ENCODE measurements at places on chromosomes 16 and 17.
A peak's percentile ranks its signal among the peaks of the same experiment; 100 is the strongest.

DNA sequence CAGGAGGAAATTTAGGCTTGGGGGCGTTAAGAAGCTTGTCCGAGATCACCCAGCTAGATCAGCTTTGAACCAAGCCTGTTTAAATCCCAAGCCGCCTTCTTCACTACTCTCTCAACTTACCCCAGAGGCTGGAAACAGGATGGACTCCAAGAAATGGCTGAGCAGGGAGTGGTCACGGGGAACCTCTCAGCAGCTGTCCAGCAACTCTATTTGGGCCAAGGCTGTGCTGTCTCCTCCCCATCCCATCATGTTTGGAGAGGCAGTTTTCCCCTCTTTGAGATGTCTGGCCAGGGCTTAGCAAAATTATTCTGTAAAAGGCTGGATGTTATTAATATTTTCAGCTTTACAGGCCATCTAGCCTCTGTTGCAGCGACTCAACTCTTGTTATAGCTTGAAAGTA, 305.7 kb downstream of the RBFOX1 start:
- DNase-seq = no peak

GRCh38 chr17:44935116-44935515, 12.5 kb downstream of the KIF18B start:
- DNase-seq = no peak

GRCh38 chr17:80106176-80106575, 4.8 kb downstream of the GAA start:
- DNase-seq = no peak

DNA sequence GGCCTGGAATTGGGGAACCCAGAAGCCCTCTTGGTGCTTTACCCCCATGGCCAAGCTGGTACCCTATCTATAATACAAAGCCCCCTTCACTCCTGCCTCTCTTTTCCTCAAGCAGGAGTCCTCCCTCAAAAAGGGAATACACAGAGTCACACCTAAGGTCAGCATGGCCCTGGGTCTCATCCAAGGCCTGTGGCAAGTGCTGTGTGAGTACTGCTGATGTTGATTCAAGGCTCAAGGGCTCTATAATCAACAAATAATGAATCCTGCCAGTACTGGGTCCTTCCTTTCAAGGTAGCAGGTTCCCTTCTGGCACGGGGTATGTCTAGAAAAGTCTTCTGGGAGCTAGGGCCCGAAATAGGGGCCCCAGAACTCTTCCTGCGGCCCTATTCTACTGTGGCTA, 187.3 kb downstream of the CYB561 start:
- no peak for DNase-seq

- DNase-seq = no peak
Measured at GRCh38 chr17:56172517-56172982, 19.3 kb downstream of the ANKFN1 start.

GRCh38 chr16:22924492-22924891, 110.5 kb downstream of the HS3ST2 start:
- no peak for DNase-seq

DNA sequence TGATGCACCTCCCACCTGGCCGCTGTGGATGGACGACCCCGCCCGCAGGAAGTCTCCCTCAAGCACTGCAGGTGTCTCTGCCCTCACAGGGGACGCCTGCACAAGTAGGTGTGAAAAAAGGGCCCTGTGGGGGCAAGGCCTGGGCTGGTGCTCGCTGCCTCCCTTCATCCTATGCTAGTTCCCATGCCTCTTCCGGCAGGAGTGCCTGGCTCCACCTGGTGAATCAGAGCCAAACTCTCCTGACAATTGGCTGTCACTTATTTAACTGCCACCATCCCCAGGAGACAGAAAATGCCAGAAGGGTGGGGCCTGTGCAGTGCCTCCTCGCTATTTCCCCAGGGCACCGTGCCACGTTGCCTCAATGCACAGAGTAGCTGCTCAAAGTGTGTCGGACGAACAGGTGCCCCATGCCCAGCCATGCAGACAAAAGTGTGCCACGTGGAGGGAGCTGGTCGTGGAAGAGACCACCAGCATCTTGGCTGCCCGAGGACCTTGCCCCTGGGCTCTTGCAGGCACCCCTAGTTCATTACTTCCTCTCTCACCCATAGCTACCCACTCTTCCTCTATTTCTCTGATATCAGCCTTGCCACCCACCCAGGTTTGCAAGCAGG, 170.7 kb downstream of the SEC14L1 start:
- DNase-seq = no peak

DNA sequence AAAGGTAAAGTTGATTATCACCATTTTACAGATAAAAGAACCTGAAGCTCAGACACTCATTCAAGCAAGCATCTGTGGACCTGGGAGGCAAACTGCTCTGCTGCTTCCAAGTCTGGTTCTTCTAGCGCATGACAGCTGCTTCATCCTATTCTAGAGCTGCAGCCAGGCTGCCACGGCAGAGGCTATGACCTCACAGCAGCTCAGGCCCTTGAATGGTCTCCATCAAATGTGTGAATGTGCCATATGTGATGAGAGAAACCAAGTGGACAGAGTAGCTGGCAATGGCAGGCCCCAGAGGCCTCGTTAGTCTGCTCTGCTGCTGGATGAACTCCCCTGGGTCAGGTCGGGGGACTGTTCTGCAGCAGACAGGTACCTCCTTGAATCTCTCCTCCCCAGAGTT, 30.7 kb upstream of the FOXJ1 start:
- no peak for DNase-seq

DNA sequence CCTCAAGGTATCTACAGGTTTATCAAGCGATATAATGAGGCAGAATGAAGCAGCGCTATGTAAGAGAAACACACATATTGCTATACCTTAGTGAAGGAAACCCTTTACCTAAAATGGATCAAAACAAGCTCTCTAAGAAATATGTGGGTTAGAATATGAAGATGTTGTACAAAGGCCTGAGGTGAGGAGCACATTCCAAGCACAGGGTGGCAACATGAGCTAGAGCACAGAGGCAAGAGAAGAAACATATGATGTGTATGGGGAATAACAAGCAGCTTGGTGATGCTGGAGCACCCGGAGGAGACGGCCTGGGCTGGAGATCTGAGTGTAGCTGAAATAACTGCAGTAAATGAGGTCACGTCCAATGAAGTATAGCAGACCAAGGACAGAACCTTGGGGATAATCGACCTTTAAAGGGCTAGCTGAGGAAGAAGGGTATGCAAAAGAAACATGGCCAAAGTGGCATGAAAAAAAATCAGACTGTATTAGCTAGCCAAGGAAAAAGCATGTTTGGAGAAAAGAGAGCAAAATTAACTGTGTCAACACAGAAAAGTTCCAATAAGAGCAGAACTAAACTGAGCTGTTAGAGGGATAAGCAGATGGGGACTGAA, 44.0 kb downstream of the MARVELD3 start:
- no peak for DNase-seq

- DNase-seq = peak; percentile 6
Measured at GRCh38 chr17:30905742-30906100, 317 bp downstream of the TEFM start.

Data from activated CD4-positive, alpha-beta T cell treated with anti-CD3 and anti-CD28 coated beads, Interleukin-2, amount 50 U/mL, for 1 hour (primary cell).